Nucleus accumbens (tissue), 56 donors: ENCODE measurements at places on chromosomes 1 and 21.

- no peak for DNase-seq
Measured at GRCh38 chr1:216005916-216006315, 417.3 kb downstream of the USH2A start.

DNA sequence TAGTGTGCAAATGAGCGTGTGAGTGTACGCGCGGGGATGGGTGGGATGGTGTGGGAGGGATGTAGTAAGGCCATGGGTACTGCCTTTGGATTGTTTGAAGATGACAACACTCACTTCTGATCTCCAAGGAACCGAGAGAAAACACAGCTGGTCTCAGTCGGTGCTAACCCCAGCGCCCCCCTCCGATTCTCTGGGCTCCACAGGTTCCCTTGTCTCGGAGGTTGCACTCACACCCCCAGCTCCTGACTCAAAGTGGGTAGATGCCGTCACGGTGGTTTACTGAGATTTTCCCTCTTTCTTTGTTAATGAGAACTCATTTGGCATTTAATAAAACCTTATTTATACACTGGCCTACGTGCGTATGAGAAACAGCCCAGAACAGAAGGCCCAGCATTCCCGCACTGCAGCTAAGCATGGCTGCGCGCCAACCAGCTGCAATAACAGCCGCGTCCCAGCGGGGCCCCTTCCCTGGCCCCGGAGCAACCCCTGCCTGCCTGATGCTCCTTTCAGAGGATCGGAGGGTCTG, 25.8 kb downstream of the ABCA4 start:
- peak; percentile 11 for DNase-seq

DNA sequence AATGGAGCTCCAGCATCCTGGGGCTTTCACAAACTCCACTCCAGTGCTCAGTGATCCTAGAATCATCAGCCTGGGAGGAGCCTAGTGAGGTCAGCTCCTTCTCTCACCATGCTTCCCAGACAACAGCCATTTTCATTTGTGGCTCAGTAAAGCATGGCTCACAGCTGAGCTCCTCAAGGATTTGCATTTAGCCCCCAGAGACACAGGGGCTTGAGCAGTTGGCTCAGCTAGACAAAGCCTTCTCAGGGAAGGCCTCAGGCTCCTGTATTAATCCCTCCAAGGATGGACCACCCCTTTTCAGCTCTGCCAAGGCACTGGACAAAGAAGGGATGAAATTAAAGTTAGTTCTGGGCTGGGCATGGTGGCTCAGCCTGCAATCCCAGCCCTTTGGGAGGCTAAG, 39.5 kb downstream of the ERI3 start:
- DNase-seq: no peak

DNA sequence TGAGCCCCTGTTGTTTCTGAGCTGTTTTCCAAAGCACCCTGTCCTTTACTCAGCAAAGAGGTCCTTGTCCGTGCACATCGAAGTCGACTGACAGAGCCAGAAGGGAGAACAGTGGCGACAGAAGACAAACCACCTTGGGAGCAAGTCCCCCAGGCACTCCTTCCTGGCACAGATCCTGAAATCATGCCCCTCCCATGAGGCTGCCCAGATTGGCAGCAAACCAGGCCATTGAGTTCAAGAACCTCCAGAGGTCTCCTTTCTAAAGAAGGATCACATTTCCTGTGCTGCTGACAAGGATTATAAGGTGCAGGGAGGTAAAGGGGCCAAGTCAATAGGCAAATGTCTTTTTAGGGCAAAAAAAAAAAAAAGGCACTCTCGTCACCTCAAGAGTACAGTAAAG, 84.7 kb upstream of the HIVEP3 start:
- no peak for DNase-seq

DNA sequence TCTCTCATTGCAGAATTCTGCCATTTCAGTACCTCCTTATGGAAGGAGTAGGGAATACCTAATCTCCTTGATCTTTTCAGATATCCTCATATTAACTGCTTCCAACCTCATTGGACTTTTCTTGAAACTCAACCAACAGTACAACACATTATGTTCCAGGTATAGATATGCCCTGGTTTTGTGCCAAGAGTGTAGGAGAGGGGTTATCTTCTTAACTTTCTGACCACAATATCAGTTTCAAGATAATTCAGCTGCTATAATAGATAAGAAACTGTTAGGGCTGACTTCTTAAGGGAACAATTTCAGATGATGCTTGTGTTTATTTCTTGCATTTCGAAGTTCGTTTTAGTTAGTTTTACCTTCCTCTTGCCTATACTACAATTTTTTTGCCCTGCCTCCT, 2.1 kb upstream of the LPGAT1 start:
- DNase-seq: no peak

- DNase-seq: no peak
Measured at GRCh38 chr1:27760426-27760825, 12.6 kb upstream of the STX12 start.

DNA sequence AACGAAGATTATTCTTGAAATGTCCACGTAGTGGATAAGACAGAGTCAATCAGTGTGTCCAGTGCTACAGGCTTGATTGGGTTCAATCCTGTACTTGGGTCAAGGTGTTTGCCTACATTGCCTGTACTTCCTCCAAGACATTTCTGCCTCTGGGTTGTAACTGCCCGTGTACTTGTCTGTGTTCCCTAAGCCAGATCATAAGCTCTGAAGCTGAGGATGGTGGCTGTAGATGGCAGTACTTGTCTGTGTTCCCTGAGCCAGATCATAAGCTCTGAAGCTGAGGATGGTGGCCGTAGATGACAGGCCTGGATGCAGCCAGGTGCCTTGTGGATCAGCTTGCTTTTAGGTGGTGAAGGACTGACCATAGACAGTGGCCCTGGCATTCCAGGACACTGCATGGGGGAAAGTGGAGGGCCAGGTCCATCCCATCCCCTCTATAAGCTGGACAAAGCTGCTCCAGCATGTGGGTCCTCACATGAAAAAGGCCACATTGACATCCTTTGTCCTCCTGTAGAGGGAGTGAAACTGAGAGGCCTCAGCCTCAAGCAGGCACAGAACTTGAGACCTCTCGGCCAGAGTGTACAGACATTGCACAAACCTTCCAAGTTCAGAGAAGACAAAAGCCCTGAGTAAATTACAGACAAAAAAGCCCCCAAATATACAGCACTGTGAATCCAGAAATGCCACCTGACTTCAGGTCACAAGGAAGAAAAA, 2.0 kb upstream of the SRM start:
- no peak for DNase-seq

- no peak for DNase-seq
Measured at GRCh38 chr1:178232108-178232507, 138.2 kb downstream of the RASAL2 start.

DNA sequence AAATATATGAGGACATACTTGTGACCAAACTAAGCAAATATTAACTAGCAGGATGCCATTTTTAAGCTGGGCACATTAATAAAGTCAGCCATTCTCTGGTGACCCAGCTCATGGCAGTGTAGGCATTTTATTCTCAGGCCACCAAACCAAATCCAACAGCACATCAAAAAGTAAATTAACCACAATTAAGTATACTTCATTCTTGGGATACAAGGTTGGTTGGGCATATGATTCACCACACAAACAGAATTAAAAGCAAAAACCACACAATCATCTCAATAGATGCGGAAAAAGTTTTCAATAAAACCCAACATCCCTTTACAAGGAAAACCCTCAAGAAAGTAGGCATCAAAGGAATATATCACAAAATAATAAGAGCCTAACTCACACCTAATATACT, 101.3 kb downstream of the FAF1 start:
- DNase-seq: no peak
